Right renal pelvis (tissue), 4 donors: ENCODE measurements at places on chromosomes 2 and 18. TPM values are rescaled to one million over a fixed set of nuclear protein-coding genes. Genes with fewer than 3 reads are reported as not detected.

The ITGB6 gene
- polyA plus RNA-seq: 20.4 TPM

DNA sequence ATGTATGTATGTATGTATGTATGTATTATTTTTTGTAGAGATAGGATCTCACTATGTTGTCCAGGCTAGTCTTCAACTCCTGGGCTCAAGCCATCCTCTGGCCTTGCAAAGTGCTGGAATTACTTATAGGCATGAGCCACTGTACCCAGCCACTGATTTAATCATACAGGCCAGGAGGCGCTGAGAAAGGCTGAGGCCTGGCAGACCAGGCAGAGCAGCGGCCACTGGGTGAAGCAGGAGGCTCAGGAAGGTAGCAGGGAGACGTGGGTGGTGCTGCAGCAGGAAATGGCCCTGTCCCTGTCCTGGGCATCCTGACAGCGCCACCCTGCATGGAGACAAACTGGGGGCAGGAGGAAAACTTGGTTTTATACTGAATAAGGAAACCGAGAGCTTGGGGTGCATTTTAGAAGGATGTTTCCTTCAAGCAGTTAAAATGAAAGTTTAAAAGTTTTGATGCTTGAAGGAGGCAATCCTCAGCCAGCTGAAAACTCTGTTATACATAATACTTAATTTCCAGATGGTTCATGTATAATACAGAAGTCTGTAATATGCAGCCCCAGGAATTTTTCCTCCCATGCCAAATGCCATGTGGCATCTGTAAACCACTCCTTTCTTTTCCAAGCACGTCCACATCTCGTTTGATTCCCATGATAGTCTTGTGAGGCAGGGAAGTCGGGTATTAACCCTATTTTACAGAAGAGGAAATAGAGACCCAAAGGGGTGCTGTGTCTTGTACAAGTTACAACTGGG, 182.4 kb downstream of the CELF4 start:
- no peak for DNase-seq

- DNase-seq: no peak
Observed at GRCh38 chr18:45402485-45403056, 212.7 kb upstream of the SLC14A2 start.

GRCh38 chr18:64539847-64540246, 391.0 kb upstream of the LINC00305 start:
- no peak for DNase-seq

The ACKR3 gene
- polyA plus RNA-seq: 70.5 TPM

GRCh38 chr2:170350929-170351826, 173.2 kb downstream of the MYO3B start:
- DNase-seq: no peak

GRCh38 chr2:216649574-216649973, 16.4 kb downstream of the IGFBP2 start:
- no peak for DNase-seq
